Cardiac atrium fibroblast (primary cell): ENCODE measurements at places on chromosomes 16 and 17. TPM values are rescaled to one million over a fixed set of nuclear protein-coding genes. Genes with fewer than 3 reads are reported as not detected.

The KRT9 gene
- total RNA-seq, result not detected in 2 replicates

The GUCY2D gene
- total RNA-seq, result not detected in 2 replicates

The CDH8 gene
- not detected in 2 replicates for total RNA-seq

The KRTAP2-3 gene
- total RNA-seq, result not detected in 2 replicates

The ACSM3 gene
- total RNA-seq, result 0.90 and 1.6 TPM in 2 replicates

The SLC5A11 gene
- not detected in 2 replicates for total RNA-seq

The SMIM36 gene
- not detected in 2 replicates for total RNA-seq

The PRSS22 gene
- total RNA-seq, result not detected in 2 replicates

The GAST gene
- total RNA-seq, result not detected in 2 replicates

The PPY gene
- not detected in 2 replicates for total RNA-seq

The SULT1A1 gene
- total RNA-seq, result 42.8 and 48.0 TPM in 2 replicates

The MAPK7 gene
- total RNA-seq, result 19.3 and 28.5 TPM in 2 replicates

The INPP5K gene
- 23.2 and 45.3 TPM in 2 replicates for total RNA-seq

The CCL2 gene
- total RNA-seq, result 212 and 757 TPM in 2 replicates

The SLC38A8 gene
- total RNA-seq, result not detected in 2 replicates

The MYH1 gene
- not detected in 2 replicates for total RNA-seq

The PARD6A gene
- total RNA-seq, result 0.90 TPM in 1 of 2 replicates, not detected in the other

The PCGF2 gene
- 2.9 and 4.7 TPM in 2 replicates for total RNA-seq

The SCGB1C2 gene
- total RNA-seq, result not detected in 2 replicates

The RNF112 gene
- 0.81 and 1.8 TPM in 2 replicates for total RNA-seq

The TNK1 gene
- under 0.01 and 0.18 TPM in 2 replicates for total RNA-seq

The SKAP1 gene
- total RNA-seq, result not detected in 2 replicates

The SYCE1L gene
- total RNA-seq, result 8.6 TPM in 1 of 2 replicates, not detected in the other

The KIF1C gene
- 57.9 and 62.5 TPM in 2 replicates for total RNA-seq

The CRHR1 gene
- total RNA-seq, result not detected in 2 replicates

The SLC13A5 gene
- total RNA-seq, result not detected in 2 replicates

The NPB gene
- 6.6 TPM in 1 of 2 replicates, not detected in the other for total RNA-seq

The TERB1 gene
- not detected in 2 replicates for total RNA-seq

The G6PC1 gene
- not detected in 2 replicates for total RNA-seq

The RSKR gene
- 0.81 and 6.0 TPM in 2 replicates for total RNA-seq

The TAT gene
- not detected in 2 replicates for total RNA-seq

The CIBAR2 gene
- total RNA-seq, result not detected in 2 replicates

The KRT14 gene
- total RNA-seq, result not detected in 2 replicates

The KRTAP3-1 gene
- not detected in 2 replicates for total RNA-seq

The SOX9 gene
- 17.0 and 36.3 TPM in 2 replicates for total RNA-seq

The CLEC19A gene
- not detected in 2 replicates for total RNA-seq

The SEPTIN1 gene
- total RNA-seq, result not detected in 2 replicates

The TMEM238L gene
- total RNA-seq, result not detected in 2 replicates

The BMERB1 gene
- 23.1 and 37.7 TPM in 2 replicates for total RNA-seq

The WNK4 gene
- total RNA-seq, result 2.0 and 4.1 TPM in 2 replicates

The CRYM gene
- total RNA-seq, result not detected in 2 replicates

The BAIAP3 gene
- 1.8 and 4.7 TPM in 2 replicates for total RNA-seq

The KRTAP4-9 gene
- total RNA-seq, result not detected in 2 replicates

The SLC47A1 gene
- total RNA-seq, result 3.4 and 9.6 TPM in 2 replicates

The DUS2 gene
- total RNA-seq, result 14.7 and 19.5 TPM in 2 replicates

The PLLP gene
- not detected in 2 replicates for total RNA-seq

The CA7 gene
- total RNA-seq, result not detected in 2 replicates
